Naive thymus-derived CD4-positive, alpha-beta T cell (primary cell): ENCODE measurements at places on chromosomes 2 and 18. TPM values are rescaled to one million over a fixed set of nuclear protein-coding genes. Genes with fewer than 3 reads are reported as not detected.

Gene RIT2
- not detected in 2 replicates for total RNA-seq

Gene NOP58
- 259 TPM for total RNA-seq

DNA sequence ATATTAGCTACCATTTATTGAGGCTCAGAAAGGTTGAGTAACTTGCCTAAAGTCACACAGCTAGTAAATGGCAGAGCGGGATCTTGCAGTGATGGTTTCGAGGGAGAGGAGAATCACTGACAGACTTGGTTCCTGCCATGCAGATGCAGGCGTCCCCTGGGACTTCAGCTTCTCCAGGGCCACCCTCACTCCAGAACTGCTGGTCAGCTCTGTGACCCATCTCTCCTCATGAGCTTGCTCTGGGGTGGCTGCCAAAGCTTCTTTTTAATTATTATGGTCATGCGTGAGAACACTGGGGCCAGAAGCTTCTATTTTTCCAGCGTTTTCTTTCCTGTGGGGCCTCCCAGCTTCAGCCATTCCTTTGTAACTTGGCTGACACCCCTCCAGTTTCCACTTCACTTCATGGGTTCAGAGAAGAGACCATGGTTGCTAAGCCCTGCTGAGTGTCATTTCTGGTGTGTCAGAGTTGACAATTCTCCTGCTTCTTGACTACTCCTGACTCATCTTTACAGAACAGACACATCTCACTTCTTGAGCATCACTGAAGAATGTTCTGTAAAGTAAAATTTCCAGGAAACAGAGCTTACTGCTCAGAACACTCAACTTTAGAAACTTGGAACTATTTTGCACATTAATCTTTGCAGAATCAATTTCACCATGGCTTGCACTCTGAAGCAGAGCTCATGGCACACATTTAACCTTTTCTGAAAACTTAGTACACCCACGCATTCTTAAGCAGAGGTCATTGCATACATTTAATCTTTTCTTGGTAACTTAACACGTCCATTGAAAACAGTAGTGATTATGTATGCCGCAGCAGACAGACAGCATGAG is 70.4 kb downstream of the IL1R2 start:
- DNase-seq: no peak

- DNase-seq: no peak
Measured at GRCh38 chr2:60478660-60479059, 74.8 kb downstream of the BCL11A start.

DNA sequence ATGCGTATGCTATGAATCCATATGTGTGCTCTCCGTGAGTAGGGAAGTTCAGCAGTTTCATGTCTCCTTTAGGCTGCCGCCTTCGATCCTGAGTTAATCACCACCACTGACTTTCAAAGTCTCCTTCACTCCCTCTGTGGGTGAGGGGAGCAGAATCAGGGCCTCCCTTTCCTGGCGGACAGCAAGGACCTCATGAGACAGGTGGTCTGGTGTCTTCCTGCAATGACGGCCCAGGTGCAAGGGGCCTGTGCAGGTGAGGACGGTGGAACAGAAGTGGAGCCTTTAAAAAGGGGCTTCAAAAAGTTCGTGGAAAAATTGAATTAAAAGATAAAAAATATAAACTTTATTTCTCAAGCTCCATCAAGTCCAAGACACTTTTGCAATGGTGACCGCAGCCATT is 222.6 kb downstream of the TWIST2 start:
- DNase-seq: no peak
